ENCODE measurements at places on chromosomes 3 and 15.

- H3K36me3 ChIP-seq: peaks cover 65% of the 10 kb centered on the region
- H3K27ac ChIP-seq: no peak overlapping the region
- DNase-seq: no peak
Observed at GRCh38 chr3:132713977-132714727, 8.1 kb downstream of the NPHP3 start.

DNA sequence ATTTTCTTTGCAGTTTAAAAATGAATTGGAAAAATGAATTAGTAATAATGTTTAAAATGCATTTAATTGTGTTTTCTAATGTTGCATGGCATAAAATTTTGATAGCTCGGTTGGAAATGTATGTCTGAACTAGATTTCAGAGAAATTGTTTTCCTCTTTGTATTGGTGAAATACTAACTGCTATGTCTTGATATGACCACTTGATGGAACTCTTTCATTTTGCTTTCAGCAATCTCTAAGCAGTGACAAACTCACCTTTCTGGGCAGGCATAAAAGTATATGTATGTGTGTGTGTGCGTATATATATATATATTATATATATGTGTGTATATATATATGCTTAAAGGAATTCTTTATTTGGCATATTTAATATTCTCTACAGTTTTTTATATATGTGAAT, 239.3 kb upstream of the ZNF717 start:
- no peak overlapping the region for H3K27ac ChIP-seq
- H3K4me3 ChIP-seq: no peak overlapping the region

GRCh38 chr3:63478990-63479660, 173.3 kb upstream of the SNTN start:
- H3K27me3 ChIP-seq: no peaks in the 10 kb centered on the region
- H3K36me3 ChIP-seq: no peaks in the 10 kb centered on the region

GRCh38 chr15:63968700-63969099, 77.6 kb downstream of the DAPK2 start:
- H3K4me1 ChIP-seq: peaks cover 7% of the 10 kb centered on the region
- no peak for DNase-seq
- H3K27ac ChIP-seq: no peak overlapping the region
- no peak overlapping the region for H3K4me3 ChIP-seq

DNA sequence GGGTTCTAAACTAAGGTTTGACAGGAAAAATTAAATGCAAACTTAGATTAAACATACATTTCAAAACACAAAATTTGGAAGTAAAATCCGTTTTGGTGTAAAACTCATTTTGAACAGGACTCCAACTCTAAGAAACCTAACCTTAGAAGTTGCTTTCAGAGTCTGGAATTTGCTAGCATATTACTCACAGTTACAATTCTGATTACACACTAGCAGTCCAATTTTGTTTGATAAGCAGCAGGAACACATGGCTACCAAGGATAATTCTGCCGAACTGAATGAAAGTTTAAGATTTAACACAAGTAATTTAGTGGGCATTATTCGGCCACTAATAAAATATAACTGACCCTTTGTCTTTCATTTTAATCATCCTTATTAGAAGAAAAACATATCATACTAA, 49.6 kb downstream of the FRMD5 start:
- no peaks in the 10 kb centered on the region for H3K27me3 ChIP-seq
- no peaks in the 10 kb centered on the region for H3K36me3 ChIP-seq
- H3K4me1 ChIP-seq: no peaks in the 10 kb centered on the region
- no peak overlapping the region for H3K4me3 ChIP-seq

GRCh38 chr15:27563765-27564370, 535.2 kb downstream of the OCA2 start:
- no peak overlapping the region for H3K27ac ChIP-seq
- H3K4me3 ChIP-seq: no peak overlapping the region
- no peaks in the 10 kb centered on the region for H3K27me3 ChIP-seq
- no peaks in the 10 kb centered on the region for H3K36me3 ChIP-seq
- DNase-seq: peak; percentile 57
- no peaks in the 10 kb centered on the region for H3K4me1 ChIP-seq

GRCh38 chr3:14959359-14959943, 12.1 kb downstream of the NR2C2 start:
- DNase-seq: no peak
- peaks cover 45% of the 10 kb centered on the region for H3K4me1 ChIP-seq
- H3K36me3 ChIP-seq: peaks cover 5% of the 10 kb centered on the region
- no peak overlapping the region for H3K27ac ChIP-seq
- peak overlapping the region; percentile 3 for H3K4me3 ChIP-seq
- H3K27me3 ChIP-seq: no peaks in the 10 kb centered on the region

GRCh38 chr15:92984161-92984560, 84.0 kb downstream of the CHD2 start:
- peak overlapping the region; percentile 18 for H3K27ac ChIP-seq
- DNase-seq: no peak
- no peak overlapping the region for H3K4me3 ChIP-seq
- H3K27me3 ChIP-seq: no peaks in the 10 kb centered on the region
- H3K36me3 ChIP-seq: peaks cover 39% of the 10 kb centered on the region

DNA sequence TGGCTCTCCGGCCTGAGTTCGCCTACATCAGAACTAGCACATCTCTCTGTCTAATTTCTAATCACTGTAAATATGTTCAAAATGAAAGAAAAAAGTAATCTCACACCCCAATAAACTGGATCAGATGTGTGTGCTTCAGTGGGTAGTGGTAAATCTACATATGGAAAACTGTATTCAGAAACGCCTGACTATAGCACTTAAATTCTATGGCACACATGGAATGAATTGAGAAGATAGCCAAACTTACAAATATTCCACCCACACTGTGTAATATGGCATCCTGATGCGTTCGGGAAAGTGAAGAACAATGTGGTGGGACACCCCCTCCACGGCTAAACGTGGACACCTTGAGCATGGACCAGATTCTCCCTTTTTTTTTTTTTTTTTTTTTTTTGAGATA, 40.6 kb upstream of the BOC start:
- no peaks in the 10 kb centered on the region for H3K27me3 ChIP-seq
- no peak overlapping the region for H3K4me3 ChIP-seq
- no peaks in the 10 kb centered on the region for H3K36me3 ChIP-seq

GRCh38 chr3:108130236-108130635, 39.4 kb upstream of the CD47 start:
- H3K4me3 ChIP-seq: no peak overlapping the region
- H3K4me1 ChIP-seq: peaks cover 9% of the 10 kb centered on the region
- no peaks in the 10 kb centered on the region for H3K27me3 ChIP-seq
- DNase-seq: no peak

DNA sequence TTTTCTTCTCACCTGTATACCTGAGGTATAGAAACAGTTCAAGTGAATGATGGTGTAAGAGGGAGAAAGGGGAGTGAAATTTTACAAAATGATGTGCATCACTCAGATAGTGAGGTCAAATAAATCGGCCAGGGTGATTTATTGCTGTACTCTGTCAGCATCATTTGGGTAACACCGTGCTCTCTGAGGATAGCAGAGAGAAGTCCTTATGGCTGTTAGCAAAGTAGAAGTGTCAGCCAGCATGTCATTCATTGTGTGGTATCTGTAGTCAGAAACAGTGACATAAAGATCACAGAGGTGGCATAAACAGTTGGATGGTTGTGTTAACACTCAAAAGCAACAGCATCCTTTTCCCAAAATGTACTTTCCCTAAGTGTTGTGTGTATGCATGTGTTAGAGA, 53.4 kb downstream of the PSMD6 start:
- no peaks in the 10 kb centered on the region for H3K27me3 ChIP-seq
- H3K27ac ChIP-seq: peak overlapping the region; percentile 69
- H3K36me3 ChIP-seq: no peaks in the 10 kb centered on the region
- no peak overlapping the region for H3K4me3 ChIP-seq
- peaks cover 81% of the 10 kb centered on the region for H3K4me1 ChIP-seq
- DNase-seq: no peak

- peak overlapping the region; percentile 90 for H3K27ac ChIP-seq
- DNase-seq: no peak
- H3K4me1 ChIP-seq: peaks cover 60% of the 10 kb centered on the region
- no peaks in the 10 kb centered on the region for H3K27me3 ChIP-seq
- peak overlapping the region; percentile 88 for H3K4me3 ChIP-seq
Observed at GRCh38 chr3:129440618-129441190, 680 bp downstream of the IFT122 start.

- no peak for DNase-seq
- no peaks in the 10 kb centered on the region for H3K36me3 ChIP-seq
- no peak overlapping the region for H3K27ac ChIP-seq
- no peaks in the 10 kb centered on the region for H3K4me1 ChIP-seq
Observed at GRCh38 chr3:95971573-95971972, 842.8 kb upstream of the EPHA6 start.

GRCh38 chr3:187694801-187695200, 7.6 kb downstream of the RTP2 start:
- H3K36me3 ChIP-seq: no peaks in the 10 kb centered on the region
- no peak for DNase-seq
- H3K4me1 ChIP-seq: no peaks in the 10 kb centered on the region
- no peak overlapping the region for H3K4me3 ChIP-seq
- H3K27ac ChIP-seq: no peak overlapping the region

GRCh38 chr3:32500231-32500630, 2.4 kb downstream of the CMTM6 start:
- no peaks in the 10 kb centered on the region for H3K27me3 ChIP-seq
- no peak overlapping the region for H3K4me3 ChIP-seq
- no peak for DNase-seq
- H3K36me3 ChIP-seq: no peaks in the 10 kb centered on the region

GRCh38 chr3:9349321-9350117, 13.3 kb upstream of the THUMPD3 start:
- no peaks in the 10 kb centered on the region for H3K36me3 ChIP-seq
- no peak overlapping the region for H3K4me3 ChIP-seq
- peaks cover 9% of the 10 kb centered on the region for H3K4me1 ChIP-seq

DNA sequence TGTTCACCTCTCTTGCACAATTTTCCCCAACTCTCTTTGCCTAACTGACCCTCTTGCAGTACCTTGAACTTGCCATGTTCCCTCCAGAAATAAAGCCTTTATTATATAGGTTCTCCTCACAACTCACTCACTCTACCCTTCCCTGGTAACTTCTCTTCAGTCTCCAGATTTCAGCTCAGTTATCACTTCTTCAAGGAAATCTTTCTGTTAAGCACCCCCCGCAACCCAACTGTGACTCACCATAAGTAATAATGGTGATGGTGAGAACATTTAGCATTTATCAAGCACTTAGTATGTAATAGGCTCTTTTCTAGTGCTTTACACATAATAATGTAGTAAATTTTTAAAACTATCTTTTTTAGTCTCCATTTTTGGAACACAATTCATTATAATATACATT, 8.1 kb upstream of the OR5K1 start:
- no peak overlapping the region for H3K27ac ChIP-seq
- no peaks in the 10 kb centered on the region for H3K4me1 ChIP-seq
- no peak overlapping the region for H3K4me3 ChIP-seq
- DNase-seq: no peak
- no peaks in the 10 kb centered on the region for H3K27me3 ChIP-seq

DNA sequence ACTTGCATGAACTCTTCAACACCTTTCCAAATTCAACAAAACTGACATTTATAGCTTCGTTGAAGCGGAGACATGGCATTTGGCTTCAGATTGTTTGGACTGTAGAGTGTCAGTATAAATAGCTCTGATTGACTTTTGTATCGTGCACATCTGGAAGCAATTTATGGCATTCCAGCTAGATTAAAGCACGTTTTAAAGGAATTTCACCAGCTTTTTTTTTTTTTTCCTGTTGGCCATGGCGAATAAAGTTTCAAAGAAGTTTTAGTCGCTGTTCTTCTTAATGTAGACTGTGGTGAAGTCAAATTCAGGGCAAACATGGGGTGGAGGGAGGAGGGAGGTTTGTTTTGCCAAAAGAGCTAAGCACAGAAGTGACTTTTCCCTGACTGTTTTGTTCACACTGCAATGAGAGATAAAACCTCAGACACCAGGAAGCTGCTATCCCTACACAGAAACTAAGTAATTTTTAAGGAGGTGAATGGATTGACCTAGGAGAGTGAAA, 391.0 kb upstream of the RARB start:
- no peaks in the 10 kb centered on the region for H3K27me3 ChIP-seq
- no peak overlapping the region for H3K4me3 ChIP-seq
- H3K27ac ChIP-seq: peak overlapping the region; percentile 33
- no peaks in the 10 kb centered on the region for H3K36me3 ChIP-seq
- no peak for DNase-seq
- H3K4me1 ChIP-seq: peaks cover 48% of the 10 kb centered on the region

GRCh38 chr3:187958432-187959003, 195.4 kb upstream of the LPP start:
- H3K27me3 ChIP-seq: no peaks in the 10 kb centered on the region
- H3K27ac ChIP-seq: no peak overlapping the region
- no peak overlapping the region for H3K4me3 ChIP-seq

DNA sequence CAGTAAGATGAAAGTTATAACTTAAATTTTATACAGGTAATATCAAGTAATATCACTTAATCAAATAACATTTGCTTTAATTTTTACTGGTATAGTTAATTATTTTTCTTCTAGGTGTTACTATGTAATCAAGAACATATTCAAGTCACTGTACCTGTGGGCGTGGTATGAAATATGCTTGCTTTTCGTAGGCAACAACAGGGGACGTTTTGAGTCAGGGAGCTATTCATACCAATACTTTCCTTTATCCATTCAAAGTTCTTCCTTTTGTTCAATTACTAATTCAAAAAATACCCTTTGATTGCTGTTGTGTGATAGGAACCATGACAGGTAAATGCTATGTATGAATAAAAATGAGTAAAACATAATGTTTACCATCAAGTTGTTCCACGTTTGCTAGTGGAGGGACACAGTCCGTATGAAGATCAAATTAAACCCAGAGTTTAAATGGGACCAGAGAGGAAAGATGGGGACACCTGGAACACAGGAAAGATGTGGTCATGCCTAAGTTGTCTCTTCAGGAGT, 654.0 kb upstream of the KCNMB2 start:
- no peaks in the 10 kb centered on the region for H3K36me3 ChIP-seq
- DNase-seq: no peak
- no peak overlapping the region for H3K27ac ChIP-seq
- H3K4me3 ChIP-seq: no peak overlapping the region
- no peaks in the 10 kb centered on the region for H3K27me3 ChIP-seq
